ENCODE measurements at places on chromosomes 2 and 18.

DNA sequence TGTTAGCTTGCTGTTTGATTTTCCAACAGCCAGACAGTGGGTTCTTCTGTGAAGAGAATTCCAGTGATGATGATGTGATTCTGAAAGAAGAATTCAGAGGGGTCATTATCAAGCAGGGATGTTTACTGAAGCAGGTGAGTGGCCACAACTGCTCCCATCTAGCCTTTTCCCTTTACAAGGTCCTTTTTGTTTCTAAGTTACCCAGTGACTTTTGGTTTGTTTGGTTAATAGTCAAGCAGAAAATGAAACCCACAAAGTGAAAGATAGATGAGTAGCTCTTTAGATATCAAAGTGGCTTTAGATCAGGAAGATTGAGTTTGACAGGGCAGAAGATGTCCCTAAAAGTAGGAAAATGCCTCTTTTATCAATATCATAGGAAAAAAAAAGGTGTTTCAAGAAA, 23.3 kb downstream of the PLEK start:
- no peak for DNase-seq

- DNase-seq, result no peak
These were observed 88.2 kb upstream of the VWC2L start for GRCh38 chr2:214322662-214323061.

GRCh38 chr2:116979916-116980764, 834.4 kb upstream of the DDX18 start:
- DNase-seq, result no peak

GRCh38 chr2:191218292-191218898, 26.8 kb upstream of the MYO1B start:
- DNase-seq, result peak; percentile 84

DNA sequence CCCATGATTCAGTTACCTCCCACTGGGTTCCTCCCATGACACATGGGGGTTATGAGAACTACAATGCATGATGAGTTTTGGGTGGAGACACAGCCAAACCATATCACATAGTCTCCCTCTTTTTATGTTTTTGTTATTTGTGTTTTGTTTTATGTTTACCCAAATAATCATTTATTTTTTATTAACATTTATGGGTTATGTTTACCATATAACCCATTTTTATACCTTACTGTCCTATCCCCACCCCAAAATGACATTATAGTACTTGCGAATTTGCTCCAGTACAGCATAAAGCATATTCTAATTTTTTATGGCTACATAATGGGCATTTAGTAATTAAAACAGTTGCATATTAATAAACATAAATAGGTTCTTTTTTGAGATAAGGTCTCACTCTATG, 61.9 kb upstream of the TTC27 start:
- DNase-seq, result no peak

Measured in stomach (tissue), 19 donors.